ENCODE measurements at places on chromosomes 12 and 14. TPM values are rescaled to one million over a fixed set of nuclear protein-coding genes. Genes with fewer than 3 reads are reported as not detected.

The SLC2A14 gene
- total RNA-seq = 1.3 TPM

The EIF5 gene
- total RNA-seq = 232 TPM

The SLC41A2 gene
- 12.0 TPM for total RNA-seq

The ANO2 gene
- not detected for total RNA-seq

The KIF5A gene
- total RNA-seq = 314 TPM

Measured in glutamatergic neuron (in vitro differentiated cells).